Effector memory CD8-positive, alpha-beta T cell (primary cell): ENCODE measurements at places on chromosomes 7 and 10.

DNA sequence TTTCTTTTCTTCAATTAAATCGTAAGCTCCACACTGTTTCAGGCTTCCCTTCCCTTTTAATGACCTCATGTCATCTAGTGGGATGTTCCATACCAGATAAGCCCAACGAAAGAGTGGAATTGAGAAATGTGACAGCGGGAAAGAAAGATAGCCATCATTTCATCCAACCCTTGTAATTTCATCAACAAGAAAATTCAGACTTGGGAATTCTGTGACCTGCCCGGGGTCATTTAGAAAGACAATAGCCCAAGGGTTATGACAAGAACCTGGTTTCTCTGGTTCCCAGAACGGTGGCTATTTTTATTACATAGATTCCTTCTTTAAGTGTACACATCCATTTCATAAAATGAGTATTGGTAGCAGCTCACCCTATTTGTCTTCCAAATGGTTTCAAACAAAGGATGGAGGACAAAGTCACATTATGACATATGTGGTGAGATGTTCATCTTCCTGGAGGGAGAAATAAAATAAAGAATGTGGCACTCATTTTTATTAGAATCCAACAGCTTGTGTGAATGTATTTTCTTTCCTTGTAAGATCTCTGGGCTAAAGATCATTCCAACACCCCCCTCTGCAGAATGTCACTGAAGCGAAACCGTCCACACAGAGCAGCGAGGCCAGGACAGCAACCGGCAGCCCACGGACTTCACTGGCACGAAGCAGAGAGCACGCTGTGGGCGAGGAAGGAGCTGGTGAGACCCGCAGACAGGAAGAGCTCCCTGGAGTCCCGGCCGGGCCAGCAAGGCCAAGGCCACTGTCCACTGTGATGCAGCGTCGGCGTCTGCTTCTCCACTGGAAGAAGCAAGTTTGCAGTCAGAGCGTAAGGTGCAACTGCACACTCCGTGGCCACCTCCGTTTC, 199.9 kb downstream of the KLF6 start:
- no peak for DNase-seq
- H3K36me3 ChIP-seq: no peaks in the 10 kb centered on the region
- no peak overlapping the region for H3K27ac ChIP-seq

- H3K36me3 ChIP-seq: peaks cover 8% of the 10 kb centered on the region
- H3K27me3 ChIP-seq: no peaks in the 10 kb centered on the region
- peak; percentile 86 for DNase-seq
- peaks cover 25% of the 10 kb centered on the region for H3K4me1 ChIP-seq
- H3K4me3 ChIP-seq: peak within 1 kb of the TSS; percentile 94
Measured at GRCh38 chr7:135211179-135211945, at the start of gene WDR91. TSS of gene WDR91 (minus strand) at chr7:135211526. CDS start at chr7:135211502, 24 bp downstream.

- H3K27ac ChIP-seq: no peak overlapping the region
- peaks cover 2% of the 10 kb centered on the region for H3K4me1 ChIP-seq
- peaks cover 12% of the 10 kb centered on the region for H3K36me3 ChIP-seq
- H3K27me3 ChIP-seq: peaks cover 28% of the 10 kb centered on the region
- H3K4me3 ChIP-seq: no peak overlapping the region
Measured at GRCh38 chr7:101104193-101104713, 19.0 kb downstream of the TRIM56 start.

DNA sequence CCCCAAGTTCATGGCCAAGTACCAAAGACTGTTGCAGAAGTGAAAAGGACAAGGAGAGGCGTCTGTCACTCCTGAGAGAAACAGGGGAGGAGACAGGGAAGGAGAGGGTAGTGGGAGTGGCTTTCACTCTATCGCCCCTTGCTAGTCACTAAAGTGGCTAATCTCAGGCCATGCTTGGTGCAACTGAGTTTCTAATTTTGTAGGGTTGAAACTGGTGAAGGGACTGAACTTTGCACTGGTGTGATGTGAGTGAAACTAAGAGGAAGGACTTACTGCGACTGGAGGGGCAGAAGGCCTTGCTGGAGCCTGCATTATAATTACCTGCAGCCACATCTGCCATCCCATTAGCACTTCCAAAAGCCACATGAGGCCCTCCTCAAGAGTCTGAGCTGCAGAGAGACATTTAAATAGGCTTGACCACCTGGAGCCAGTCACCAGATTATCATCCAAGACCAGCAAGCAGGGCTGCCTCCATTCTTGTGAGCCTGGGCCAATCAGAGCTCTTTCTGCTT, 107.2 kb upstream of the EEPD1 start:
- H3K36me3 ChIP-seq: no peaks in the 10 kb centered on the region
- DNase-seq: no peak
- no peaks in the 10 kb centered on the region for H3K4me1 ChIP-seq
- no peak overlapping the region for H3K4me3 ChIP-seq

- no peak overlapping the region for H3K4me3 ChIP-seq
- H3K27ac ChIP-seq: no peak overlapping the region
- peaks cover 7% of the 10 kb centered on the region for H3K27me3 ChIP-seq
- no peaks in the 10 kb centered on the region for H3K4me1 ChIP-seq
Measured at GRCh38 chr7:158240801-158241200, 346.8 kb downstream of the PTPRN2 start.
